ENCODE measurements at places on chromosomes 7 and 10. TPM values are rescaled to one million over a fixed set of nuclear protein-coding genes. Genes with fewer than 3 reads are reported as not detected.

SGCE gene
- total RNA-seq = 136 TPM

LRRC18 gene
- 0.48 TPM for total RNA-seq

SPDYE16 gene
- total RNA-seq = 3.6 TPM

PHKG1 gene
- total RNA-seq = 2.4 TPM

EPDR1 gene
- 13.0 TPM for total RNA-seq

- no peak for DNase-seq
These were observed 545 bp upstream of the MTPN start for GRCh38 chr7:135977742-135978066.

GRCh38 chr7:44222776-44223261 lies 22.0 kb downstream of the YKT6 start:
- DNase-seq = no peak

GRCh38 chr7:75951506-75951905 lies 36.6 kb downstream of the POR start:
- no peak for DNase-seq

GRCh38 chr10:64277536-64277935 lies 756.3 kb downstream of the REEP3 start:
- DNase-seq = no peak

DNA sequence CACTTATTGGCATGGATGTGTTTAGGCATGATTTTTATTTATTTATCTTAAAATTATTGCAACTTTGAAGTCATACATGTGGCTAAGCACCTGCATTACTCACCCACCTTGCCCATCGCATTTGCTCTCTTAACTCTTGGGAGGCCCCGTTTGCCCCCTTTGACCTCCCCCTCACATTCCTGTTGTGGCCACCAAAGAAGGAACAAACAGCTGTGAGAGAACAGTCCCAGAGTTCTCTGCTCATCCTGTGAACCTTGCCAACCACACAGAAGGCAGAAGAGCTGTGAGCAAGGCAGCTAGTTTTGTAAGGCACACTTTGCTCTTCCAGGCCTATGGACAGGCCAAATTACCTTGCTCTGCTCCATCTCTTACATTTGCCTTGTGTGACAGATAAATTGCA lies 23.6 kb upstream of the FGL2 start:
- DNase-seq = no peak

DNA sequence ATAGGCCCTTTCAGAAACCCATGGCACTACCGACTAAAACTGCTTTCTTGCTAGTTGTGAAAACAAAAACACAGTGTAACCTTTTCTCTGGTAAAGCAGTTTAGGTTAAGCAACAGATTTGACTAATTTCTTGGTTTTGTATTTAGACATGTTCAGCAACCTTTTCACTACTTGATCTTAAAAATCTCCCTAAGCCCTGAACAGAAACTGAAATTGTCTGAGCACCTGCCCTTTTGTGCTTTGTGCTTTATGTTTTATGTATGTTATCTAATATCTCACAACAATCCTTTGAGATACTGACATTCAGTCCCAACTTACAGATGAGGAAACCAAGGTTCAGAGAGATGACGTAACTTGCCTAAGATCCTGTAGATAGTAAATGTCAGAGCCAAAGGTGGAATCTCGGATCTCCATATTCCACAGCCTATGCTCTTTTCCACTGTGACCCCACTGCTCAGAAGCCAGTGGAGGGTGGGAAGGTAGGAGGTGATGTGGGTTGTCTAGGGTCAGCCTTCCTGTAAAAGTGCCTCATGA lies 146.6 kb downstream of the LCOR start:
- no peak for DNase-seq

DNA sequence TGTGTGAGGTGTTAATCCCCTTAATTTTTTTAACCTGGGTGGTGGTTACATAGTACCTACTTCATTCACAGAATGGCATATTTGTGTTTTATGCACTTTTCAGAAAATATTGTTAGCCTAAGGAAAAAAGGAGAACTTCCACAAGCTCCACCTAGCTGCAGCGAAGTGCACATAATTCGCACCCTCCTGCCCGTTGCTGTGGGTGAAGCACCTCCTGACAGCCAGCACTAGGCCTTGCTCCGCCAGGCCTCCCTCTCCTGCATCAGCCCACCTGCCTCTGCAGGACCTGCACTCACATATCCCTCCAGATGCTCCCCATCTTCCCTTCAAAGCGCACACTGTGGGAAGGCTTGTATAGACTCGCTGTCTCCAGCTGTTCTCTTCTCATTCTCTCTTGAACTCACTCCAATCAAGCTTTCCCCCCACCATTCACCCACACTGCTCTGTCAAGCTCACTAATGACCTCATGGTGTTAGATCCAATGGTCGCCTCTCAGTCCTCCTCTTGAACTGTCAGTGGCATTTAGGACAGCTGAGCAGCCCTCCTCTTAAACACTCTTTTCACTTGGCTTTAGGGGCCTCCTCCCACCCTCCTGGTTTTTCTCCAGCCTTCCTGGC lies 20.7 kb upstream of the GRID1 start:
- no peak for DNase-seq

- DNase-seq = no peak
These were observed 39.5 kb upstream of the PRKG1 start for GRCh38 chr10:51034769-51035168.
